Urinary bladder (tissue), 4 donors: ENCODE measurements at places on chromosomes 11 and 22. TPM values are rescaled to one million over a fixed set of nuclear protein-coding genes. Genes with fewer than 3 reads are reported as not detected.

Gene EIF3M
- 341 TPM for total RNA-seq

Gene VWA5A
- total RNA-seq, result 36.2 TPM

- no peak for DNase-seq
These were observed 34.0 kb downstream of the SIK3 start for GRCh38 chr11:117064275-117064674.

Gene TENM4
- total RNA-seq, result 27.8 TPM

DNA sequence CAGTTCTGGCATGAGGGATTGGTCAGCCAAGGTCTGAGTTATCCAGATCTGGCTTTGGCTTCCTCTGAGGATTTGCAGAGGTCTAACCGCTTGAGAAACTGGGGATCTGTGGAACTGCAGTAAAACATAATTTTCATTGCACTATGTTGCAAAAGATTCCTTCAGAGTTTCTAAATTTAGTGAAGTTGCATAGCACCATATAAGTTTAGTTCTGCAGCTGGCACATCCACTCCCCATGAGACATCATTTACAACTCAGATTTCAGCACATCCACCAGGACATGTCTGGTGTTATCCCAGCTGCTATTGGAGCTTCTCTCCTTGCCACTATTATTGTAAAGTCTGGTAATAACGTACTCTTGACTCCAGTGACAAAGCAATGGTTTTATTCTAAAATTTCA, 181.5 kb downstream of the CWF19L2 start:
- no peak for DNase-seq

Gene TRIM49D1
- total RNA-seq, result not detected

- DNase-seq, result no peak
These were observed 5.9 kb downstream of the RNH1 start for GRCh38 chr11:501001-501682.

- DNase-seq, result no peak
These were observed 65.7 kb upstream of the NAV2 start for GRCh38 chr11:19646921-19647320.

- DNase-seq, result no peak
These were observed 56.7 kb downstream of the AMBRA1 start for GRCh38 chr11:46537121-46537520.

Gene HBG2
- 2,457 TPM for total RNA-seq

DNA sequence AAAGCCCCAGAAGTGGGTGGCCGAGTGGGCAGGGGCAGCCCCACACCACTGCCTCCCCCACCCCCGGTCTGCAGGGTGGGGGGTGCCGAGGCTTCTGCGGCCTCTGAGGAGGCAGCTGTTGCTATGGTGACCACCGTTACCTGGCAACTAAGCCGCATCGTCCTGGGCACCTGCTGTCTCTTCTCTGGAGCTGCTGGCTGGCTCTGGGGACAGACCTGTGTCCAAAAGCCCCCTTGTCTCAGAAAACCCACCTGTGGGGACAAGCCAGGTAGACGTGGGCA, 79.9 kb upstream of the PRR5 start:
- no peak for DNase-seq

GRCh38 chr11:108474664-108475463, 7.5 kb upstream of the C11orf65 start:
- no peak for DNase-seq

DNA sequence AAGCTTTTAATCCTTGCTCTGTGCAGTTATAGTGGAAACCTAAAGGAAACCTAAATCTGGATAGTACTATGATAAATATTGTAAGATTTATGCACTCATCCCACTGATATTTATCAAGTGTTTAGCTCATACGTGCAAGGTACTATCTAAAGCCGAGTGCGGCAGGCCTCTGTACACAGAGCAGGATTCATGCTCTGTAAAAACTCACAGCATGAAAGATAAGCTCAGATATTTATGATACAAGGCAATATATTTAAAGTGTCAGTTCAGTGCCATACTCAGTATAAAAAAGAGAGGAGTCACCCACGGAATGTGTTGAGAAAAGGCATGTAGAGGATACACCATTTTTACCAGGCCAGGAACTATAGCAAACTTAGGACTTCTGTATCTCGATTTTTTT, 66.2 kb downstream of the MAML2 start:
- DNase-seq, result no peak

GRCh38 chr11:67255353-67255752, 10.9 kb upstream of the GRK2 start:
- no peak for DNase-seq

DNA sequence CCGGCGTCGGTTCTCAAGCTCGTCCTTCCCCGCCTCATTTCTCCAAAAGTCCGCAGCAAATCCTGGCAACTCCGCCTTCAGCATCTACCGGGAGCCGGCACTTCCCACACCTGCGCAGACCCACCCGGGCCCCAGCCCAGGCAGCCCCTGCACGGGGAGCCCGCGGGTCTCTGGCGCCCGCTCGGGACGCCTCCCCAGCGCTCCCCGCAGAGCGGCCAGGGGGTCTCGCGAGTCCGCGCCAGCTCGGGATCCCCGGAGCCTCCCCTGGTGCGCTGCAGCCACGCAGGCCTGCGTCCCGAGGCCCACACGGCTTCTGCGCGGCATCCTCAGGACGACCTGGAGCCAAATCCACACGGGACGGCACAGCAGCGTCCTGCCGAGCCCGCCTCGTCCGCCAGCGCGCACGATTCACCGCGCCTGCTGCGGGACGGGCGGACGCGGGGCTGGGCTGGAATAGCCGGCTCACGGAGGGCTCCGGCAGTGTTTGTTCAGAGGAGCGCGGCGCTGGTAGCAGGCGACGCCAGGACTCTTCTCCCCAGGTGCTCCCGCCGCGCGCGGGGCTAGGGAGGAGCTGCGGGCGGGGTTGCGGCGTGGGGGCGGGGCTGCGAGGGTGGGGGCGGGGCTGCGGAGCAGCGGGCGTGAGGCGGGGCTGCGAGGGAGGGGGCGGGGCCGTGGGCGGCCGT, 816 bp upstream of the PHRF1 start:
- DNase-seq, result no peak

GRCh38 chr11:70844387-70844786, 408.0 kb downstream of the SHANK2 start:
- no peak for DNase-seq

DNA sequence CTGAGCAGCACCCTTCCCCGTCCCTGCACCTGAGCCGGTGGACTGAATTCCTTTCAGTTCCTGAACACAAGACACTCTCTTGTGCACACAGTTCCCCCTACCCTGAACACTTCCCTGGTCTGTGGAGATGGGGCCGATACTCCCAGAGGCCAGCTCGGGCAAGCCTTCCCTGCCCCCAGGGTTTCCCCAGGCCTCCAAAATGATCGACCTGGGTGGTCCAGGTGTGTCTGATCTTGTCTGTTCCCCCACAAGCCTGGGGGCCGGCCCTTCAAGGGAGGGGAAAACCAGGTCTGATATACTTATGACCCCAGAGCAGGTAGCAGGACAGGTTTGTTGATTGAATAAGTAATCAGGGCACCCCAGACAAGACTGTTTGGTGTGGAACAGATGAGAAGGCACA, 40.7 kb upstream of the KLHL35 start:
- no peak for DNase-seq

GRCh38 chr11:66311470-66311964, 5.3 kb downstream of the CD248 start:
- DNase-seq, result no peak

DNA sequence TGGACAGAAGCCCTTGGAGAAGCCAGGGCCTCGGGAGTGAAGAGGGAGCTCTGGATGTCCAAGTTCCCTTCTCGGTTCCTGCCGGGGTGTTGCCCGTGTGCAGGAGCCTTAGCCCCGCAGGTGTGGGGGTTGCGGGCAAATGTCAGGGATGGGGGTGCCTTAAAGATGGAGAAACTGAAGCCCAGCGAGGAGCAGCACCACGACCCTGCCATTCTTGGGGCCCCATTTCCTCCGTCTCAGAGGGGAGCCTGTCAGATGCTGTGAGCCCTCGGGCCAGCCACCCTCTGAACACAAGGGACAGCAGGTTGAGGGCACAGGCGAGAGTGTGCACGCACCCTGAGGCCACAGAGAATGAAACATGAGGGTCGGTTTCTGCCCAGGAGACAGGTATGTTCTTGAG, 6.3 kb downstream of the OSBPL5 start:
- no peak for DNase-seq

Gene KCNQ1
- 6.3 TPM for total RNA-seq

GRCh38 chr11:60165538-60165937, 17.3 kb downstream of the MS4A6A start:
- DNase-seq, result no peak
